Posterior cingulate gyrus (tissue), 11 donors: ENCODE measurements at places on chromosomes 12 and 14.

DNA sequence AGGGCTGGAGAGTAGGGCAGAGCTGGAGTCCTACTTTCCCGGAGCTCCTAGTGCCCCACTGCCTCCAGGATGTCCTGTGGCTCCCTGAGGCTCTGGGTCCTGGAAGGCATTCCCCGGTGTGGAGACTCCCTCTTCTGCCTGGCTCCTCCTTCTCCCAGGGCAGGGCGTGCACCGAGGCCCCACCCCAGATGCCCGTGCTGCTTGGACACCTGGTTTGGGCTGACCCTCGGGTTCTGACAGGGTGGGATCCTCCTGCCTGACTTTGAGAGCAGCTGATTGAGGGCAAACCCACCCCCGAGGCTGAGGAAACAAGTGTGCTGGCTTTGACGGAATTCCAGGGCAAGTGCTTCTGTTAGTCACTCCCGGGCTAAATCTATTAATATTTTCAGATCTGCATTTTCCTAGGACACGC lies 15.4 kb downstream of the TEAD4 start:
- no peak for DNase-seq

- no peak for DNase-seq
Observed at GRCh38 chr14:47833011-47833410, 157.6 kb upstream of the MDGA2 start.

- no peak for DNase-seq
Observed at GRCh38 chr14:24051176-24051788, 527 bp upstream of the CARMIL3 start.

DNA sequence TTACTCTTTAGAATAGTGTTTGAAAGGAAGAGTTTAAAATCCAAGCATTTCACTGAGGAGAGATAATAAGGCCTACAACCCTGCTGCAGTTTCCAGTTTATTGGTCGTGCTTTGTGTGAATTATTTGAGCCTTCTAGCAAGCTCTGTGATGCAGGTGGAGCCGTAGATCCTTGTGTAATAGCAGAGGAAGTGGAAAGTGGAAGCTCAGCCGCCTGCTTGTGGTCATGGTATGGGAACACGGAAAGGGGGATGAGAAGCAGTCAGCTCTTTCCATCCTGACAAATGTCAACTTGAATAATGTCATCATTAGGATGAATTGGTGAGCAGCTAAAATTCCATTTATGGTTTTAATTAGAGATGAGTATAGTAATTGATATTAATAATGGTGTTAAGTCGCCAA lies 29.1 kb downstream of the SYNE2 start:
- DNase-seq = no peak

- no peak for DNase-seq
Observed at GRCh38 chr12:26680727-26681455, 152.1 kb downstream of the ITPR2 start.

GRCh38 chr12:44558340-44559100 lies 317.6 kb downstream of the NELL2 start:
- DNase-seq = no peak

GRCh38 chr12:95105540-95105939 lies 32.1 kb upstream of the NR2C1 start:
- no peak for DNase-seq

- no peak for DNase-seq
Observed at GRCh38 chr12:91743704-91744321, 401.8 kb downstream of the BTG1 start.

DNA sequence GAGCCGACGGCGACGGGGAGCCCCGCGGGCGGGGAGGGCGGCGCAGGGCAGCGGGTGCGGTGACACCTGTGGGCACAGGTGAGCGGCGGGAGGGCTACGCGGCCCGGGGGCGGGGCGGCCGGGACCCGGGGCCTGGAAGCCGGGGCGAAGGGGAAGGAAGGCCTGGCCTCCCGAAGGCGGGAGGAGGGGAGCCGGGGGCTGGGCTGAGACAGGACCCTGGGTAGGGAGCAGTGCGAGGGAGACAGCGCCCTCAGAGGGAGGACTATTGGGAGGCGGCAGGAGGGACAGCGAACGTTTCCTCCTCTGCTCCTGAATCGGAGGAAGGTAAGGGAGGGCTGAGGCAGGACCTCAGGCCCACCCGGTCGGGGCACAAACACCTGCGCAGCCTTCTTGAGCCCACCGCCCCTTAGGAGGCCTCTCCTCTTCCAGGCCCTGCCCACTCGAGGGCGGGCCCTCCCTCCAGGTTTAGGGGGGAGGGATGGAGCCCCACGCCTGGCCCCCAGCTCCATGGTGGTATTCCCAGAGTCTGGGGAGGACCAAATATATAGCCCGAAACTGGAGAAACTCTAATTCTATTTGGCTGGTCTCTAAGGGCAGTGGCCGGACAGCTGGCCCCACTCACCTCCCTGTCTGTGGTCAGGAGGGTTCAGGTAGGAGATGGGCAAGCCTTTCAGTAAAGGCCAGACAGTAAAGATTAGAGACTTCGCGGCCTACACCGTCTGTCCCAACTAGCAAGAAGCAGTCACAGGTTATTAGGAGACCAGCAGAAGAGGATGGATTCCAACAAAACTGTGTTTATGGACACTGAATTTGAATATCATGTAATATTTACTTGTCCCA lies 509 bp downstream of the PLEKHG6 start:
- no peak for DNase-seq

DNA sequence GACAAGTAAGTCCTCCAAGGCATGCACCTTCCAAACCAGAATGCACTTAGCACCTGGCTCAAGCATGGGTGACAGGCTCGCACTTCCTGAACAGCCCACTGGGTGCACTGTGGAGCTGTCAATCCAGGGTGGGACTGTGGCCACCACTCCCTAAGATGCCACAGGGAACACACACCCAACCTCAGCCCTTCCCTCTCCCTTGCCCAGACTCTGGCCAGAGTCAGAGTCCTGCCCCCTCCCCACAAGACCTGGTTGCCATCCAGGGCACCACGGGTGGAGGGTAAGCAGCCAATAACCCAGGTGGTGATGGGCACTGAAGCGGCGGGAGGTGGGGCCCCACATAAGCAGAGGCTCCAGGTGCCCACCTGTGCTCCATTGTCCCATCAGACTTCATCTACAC lies 160.6 kb downstream of the MYRFL start:
- DNase-seq = no peak

DNA sequence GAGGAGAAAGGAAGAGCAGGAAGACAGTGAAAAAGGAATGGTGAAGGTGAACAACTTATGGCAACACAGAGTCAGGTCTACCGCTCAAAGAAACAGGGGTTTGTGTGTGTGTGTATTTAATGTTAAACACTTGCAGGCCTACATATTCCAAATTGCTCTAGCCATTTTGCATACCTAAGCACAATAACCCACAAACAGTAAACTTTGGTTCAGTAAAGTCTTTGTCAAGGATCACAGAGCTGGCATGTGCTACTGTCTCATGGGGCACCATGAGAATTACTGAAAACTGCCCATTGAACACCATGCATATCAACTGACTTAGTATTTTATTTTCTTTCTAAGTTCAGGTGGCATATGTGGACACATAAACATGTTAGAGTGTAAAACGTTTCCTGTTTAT lies 163.6 kb downstream of the MDGA2 start:
- DNase-seq = no peak
